ENCODE measurements at places on chromosomes 7 and 10.

- no peak for DNase-seq
Measured at GRCh38 chr10:79417731-79418130, 27.7 kb downstream of the ZCCHC24 start.

- DNase-seq, result no peak
Measured at GRCh38 chr7:35430547-35431153, 176.8 kb upstream of the TBX20 start.

GRCh38 chr10:484925-485661 is 204.4 kb downstream of the DIP2C start:
- DNase-seq, result no peak

DNA sequence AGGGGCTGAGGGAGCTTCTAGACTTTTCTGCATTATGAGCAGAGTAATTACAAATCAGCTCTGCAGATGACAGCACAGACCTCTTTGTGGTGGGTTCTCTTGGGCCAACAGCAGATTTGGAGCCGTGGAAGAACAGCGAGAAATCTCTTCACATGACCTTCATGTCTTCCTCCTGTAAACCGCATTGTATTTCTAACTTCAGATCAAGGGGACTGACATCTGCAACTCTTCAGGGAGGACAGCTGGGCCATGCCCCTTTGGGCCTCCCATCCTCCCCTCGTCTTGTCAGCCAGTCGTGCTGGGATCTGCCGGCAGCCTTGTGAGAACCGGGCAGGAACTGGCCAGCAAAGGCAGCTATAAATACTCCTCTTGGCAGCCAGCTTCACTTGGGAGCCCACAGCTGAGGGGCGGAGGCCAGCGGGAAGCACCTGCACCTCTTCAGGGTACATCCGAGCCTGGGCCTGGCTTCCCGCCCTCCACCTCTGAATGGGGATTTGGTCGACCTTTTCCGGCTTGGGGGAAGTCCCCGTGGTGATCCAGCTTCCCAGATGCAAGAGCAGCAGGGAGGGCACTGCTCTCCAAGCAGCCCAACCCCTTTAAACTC is 54.7 kb downstream of the STEAP1B start:
- peak; percentile 68 for DNase-seq

DNA sequence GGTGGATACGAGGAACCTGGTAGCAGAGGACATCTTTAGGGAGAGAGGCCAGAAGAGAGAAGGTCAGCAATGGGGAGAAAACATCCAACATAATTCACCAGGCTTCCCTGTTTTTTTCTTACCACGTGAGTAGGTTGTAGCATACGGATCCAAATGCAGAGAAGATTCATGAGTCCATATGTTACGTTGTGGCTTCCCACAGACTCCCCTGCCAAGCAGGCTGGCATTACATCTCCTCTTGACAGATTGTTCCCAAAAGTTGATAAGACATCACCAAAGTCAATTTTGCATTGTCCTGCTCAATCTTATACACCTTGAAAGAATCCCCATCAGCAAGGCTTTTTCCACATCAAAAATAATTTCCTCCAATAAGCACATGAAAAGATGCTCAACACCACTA is 39.7 kb downstream of the DRGX start:
- no peak for DNase-seq

Data from NCI-H187 treated with DMSO at 0.1 percent for 48 hours (cell line).